ENCODE measurements at places on chromosomes 2 and 18.

DNA sequence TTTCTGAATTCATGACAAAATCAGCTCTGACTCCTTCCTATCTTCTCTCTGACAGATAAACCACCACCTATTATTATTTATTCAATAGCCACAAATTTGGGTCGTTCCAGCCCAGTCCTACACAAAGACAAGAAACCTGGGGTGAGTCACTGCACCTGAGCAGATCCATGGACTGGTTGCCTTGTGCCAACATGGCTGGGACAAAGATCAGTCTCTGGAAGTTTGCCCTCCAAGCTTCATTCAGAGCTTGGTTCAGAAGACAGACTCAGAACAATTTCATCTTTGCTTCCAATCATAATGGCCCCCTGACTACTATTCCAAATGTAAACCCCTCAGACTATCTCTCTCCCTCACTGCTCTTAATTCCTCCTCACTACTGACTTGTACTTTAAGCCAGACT lies 9.6 kb upstream of the EXOC6B start:
- no peak for DNase-seq

DNA sequence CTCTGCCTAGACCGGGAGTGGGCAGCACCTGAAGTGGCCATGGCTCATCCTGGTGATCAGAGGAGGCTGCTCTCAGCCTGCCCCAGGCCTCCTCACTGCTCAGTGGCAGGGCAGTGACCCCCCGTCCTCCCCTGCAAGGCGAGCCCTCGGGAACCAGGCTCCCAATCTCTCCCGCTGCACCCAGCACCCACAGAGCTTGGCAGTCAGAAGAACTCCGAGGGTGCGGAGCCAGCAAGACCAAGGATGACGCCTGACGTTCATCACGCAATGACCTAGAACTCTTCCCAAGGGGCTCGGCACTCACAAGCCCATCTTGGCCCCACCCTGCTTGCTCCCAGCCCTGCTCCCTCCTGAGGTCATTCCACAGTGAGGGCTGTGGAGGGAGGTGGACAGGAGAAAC lies 189.8 kb upstream of the SALL3 start:
- DNase-seq = no peak

- DNase-seq = no peak
Observed at GRCh38 chr2:197944416-197945096, 140.2 kb downstream of the PLCL1 start.

GRCh38 chr18:29588446-29589100 lies 1411.6 kb upstream of the CDH2 start:
- DNase-seq = no peak

DNA sequence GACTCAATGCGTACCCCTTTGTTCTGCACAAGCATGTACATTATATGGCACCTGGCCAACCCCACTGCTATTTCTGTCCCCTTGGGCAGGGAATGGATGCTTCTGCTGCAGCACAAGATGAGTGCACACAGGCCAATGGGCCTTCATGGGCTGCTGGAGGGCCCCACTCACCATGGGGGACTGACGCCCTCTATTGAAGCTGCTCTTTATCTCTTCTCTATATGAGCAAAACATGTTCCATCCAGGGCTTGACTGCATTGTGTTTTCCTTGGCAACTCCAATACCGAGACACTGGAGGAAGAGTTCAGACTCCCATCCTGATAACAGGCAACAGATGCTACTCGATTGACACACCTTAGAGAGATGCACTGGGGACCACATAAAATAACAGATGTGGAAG lies 251.6 kb upstream of the NCKAP5 start:
- no peak for DNase-seq

GRCh38 chr2:138757384-138757783 lies 22.8 kb downstream of the NXPH2 start:
- peak; percentile 79 for DNase-seq

DNA sequence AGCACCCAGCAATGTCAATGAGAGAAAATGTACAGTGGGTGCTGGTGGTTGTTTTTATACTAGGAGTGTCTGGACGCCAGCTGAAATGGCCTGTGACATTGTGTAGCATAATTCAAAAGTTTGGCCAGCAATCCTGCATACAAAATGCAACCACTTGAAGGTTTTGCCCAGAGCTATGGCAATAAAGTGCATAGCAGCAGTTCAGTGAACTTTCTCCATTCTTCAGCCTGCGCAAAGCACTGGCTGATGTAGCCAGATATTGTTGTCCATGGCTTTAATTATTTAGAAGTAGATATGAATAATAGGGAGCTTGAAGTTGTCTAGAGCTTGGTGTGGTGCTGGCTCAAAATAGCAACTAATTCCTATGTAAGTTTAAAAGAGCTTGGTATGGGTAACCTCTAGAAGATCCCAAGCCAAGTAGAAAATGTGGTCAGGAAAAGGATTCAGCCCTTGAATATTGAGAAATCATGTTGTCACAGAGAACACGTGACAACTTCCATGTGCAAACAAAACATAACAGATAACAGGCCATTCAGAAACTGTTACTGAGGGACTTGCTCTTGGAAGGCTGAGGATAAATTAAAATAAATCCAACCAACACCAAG lies 33.3 kb upstream of the PGAP1 start:
- DNase-seq = no peak

GRCh38 chr2:139925903-139926302 lies 1145.7 kb upstream of the NXPH2 start:
- DNase-seq = no peak

DNA sequence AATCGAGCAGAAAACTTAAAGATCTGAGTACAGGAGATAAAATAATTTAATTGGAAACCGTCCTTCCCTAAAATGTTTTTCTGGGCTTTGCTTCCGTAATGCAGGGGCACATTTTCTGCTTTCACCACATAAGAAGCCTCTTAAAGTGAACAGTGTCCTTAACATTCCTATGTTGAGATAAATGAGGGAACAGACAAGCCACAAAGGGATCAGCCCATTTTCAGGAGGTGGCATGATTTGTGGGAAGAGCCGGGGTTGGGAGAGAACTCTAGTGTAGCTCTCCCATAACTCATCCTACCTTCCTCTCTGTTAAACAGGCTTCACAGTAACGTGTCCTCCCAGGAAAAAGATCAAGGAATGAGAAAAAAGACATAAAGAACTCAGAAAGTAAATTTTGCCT lies 56.9 kb upstream of the ACVR1C start:
- no peak for DNase-seq

- DNase-seq = no peak
Observed at GRCh38 chr18:6370410-6370809, 44.3 kb downstream of the L3MBTL4 start.

- DNase-seq = peak; percentile 26
Observed at GRCh38 chr2:75200140-75201096, 1.1 kb upstream of the TACR1 start.

- DNase-seq = no peak
Observed at GRCh38 chr18:519019-519879, 18.7 kb upstream of the COLEC12 start.

DNA sequence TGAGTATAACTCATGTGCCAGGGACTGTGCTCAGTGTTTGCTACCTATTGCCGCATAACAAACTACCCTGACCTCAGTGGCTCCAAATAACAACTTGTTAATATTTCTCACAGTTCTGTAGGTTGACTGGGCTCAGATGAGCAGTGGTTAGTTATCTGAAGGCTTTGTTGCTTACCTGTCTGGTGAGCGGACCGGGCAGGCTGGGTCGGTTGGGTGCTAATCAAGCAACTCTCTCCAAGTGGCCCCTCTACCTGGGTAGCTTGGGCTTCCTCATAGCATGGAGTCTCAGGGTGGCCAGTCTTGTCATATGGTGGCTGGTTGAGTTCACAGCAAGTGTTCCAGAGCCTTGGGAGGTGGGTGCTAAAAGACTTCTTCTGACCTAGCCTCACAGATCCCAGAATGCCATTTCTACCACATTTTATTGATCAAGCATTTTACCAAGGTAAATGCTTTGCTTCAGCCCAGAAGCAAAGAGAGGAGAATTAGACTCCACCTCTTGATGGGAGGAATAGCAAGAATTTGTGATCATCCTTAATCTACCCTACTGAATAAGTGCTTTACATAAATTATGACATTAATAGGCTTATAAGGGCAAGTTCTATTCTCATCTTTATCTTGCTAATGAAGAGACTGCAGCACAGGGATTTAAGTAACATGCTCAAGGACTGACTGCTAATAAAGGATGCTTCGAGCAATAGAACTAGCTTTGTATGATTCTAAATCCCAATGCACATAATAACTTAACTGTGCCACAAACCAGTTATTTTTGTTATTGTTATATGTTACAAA lies 16.9 kb downstream of the RAB31 start:
- DNase-seq = no peak

DNA sequence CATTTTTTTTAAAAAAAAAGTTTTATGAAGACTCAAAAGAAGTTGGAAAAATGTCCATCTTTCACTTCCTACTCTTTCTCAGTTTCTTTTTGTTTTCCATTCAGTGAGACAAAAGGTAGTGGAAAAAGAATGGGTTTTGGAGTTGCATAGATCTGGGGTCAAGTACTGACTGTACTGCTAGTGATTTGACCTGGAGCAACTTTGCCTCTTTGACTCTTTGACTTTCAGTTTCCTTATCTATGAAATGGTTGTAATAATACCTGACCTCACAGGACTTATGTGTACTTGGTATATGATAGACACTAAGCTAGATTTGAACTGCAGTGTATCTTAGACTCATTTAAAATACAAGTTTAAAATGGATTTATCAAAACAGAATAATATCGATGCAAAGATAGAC lies 3.5 kb upstream of the KCNE4 start:
- no peak for DNase-seq

GRCh38 chr2:3620834-3621233 lies 25.9 kb downstream of the COLEC11 start:
- DNase-seq = peak; percentile 92

GRCh38 chr2:156434461-156435291 lies 1.5 kb upstream of the GPD2 start:
- DNase-seq = peak; percentile 11

DNA sequence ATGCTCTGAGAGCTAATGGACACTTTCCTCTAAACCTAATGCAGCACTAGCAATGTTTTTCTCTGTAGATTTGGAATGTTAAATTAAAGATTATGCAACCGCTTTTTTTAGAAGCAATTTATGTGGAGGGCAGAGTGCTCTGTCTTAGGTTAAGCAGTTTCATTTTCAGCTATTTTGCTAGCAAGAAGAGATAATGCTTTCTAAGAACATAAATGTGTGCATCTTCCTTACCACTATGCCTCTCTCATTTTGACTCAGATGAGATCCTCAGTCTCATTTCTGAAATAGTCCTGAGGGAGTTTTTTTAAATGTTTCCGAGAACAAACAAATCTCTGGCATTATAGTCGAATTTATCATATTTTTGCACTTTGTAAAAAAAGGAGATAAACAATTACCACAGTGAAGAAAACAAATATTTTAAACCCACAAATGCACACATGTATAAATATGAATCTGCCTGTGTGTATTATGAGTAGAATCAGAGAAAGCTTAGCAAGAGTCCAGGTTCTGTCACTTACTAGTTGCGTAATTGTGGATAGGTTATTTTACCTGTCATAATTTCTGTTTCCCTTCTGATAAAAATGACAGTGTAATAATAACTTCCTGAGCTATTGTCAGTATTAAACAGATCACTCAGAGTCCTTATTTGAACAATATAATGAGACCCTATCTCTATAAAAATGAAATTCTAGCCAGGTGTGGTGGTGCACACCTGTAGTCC lies 207.7 kb upstream of the CRIM1 start:
- no peak for DNase-seq
